ENCODE measurements at places on chromosomes 16 and 17.
A peak's percentile ranks its signal among the peaks of the same experiment; 100 is the strongest.

DNA sequence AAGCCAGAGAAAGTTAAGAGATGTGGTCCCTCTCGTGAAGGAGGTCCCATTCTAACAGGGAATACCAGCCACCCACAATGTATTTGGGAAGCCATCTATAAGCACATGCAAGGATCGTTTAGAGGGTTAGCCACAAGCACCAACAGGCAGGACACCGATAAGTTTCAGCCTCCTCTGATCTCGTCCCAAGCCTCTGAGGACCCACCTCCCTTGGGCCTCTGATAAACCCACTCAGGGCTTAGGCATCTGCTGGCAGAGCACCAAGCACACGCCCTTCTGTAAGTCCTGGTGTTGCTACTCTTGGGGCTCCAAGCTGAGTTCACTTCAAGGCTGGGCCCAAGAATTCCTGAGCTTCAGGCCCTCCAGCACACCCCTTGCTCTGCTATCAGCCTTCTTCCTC is 5.4 kb upstream of the PNPO start:
- DNase-seq, result no peak

DNA sequence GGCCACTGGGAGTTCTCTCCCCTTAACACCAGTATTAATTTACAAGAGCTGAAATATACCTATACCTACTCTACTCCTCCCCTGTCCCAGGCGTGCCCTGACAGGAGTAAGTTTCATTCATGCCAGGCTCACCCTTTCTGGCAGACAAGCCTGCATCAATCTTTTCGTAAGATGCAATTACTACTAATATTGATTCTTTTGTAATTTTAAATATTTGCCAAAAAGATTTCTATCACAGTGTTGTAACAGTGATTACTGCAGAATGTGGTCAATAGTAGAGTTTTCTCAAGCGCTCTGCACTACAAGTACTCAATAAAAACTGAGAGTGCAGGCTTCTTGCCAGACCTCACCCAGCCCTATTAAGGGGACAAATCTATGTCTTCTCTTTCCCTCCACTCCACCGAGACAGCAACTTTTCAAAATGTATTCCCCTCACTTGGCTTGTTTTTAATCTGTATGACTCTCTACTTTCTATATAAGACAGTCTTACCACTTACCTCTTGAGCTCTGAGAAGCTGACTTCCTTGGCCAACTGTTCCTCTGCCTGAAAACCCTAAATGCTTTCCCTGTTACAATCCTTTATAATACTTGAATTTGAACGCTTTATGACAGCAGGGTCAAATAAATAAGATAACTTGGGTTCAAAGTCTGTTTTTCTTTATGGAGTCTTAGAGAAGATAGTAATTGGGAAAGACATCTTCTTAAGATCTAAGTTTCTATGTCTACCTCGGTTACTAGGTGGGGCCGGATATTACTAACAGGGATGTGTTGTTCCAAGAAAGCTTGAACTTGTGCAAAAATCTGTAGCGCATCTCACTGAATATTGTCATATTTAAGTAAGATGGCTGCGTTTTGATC is at the start of gene TMIGD1:
Gene TMIGD1, minus strand, starts transcription at position 555 of the 858 bp plus-strand sequence. CDS start 1,924 bp downstream, outside the sequence.
- no peak for DNase-seq

GRCh38 chr16:86540894-86541293 is 14.1 kb downstream of the MTHFSD start:
- no peak for DNase-seq

- no peak for DNase-seq
Measured at GRCh38 chr16:14334366-14335080, 263.4 kb downstream of the MRTFB start.

DNA sequence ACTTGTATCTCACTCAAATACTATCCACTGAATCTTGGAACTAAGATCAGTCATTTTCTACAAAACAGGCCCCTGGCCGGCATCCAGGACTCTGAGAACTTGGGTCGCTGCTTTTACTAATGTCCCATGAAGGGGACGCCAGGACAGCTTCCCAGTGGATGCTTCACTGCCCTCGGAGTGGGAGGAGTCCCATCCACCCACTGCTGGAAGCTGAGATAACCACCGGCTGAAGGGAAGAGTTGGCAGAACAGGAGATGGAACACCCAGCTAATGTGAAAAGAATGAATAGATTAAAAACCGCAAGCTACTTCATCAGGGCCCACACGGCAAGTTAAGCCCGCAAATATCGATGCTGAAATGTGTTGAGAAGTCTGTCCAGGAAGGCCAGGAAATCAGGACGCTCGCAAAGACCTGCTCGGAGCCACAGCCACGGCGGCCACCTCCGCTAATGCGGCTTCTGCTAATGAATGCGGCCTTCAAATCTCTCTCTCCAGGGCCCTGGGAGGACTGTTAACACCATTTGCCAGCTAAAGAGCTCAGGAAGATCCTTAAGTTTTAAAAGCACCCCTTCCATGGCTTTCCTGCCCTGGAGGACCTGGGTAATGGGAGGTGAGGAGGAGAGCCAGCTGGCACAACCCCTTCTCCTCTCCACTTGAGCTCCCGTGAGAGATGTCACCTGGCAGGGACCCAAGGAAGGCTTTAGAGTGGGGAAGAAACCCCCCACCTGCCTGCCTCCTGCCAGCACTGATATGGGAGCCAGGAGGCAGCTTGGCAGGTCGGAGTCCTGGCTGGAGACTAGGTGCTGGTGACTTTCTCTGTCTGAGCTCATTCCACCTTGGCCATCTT is 226.6 kb upstream of the RPL38 start:
- DNase-seq, result no peak

GRCh38 chr17:49894761-49895160 is 46.9 kb upstream of the TAC4 start:
- DNase-seq, result no peak

DNA sequence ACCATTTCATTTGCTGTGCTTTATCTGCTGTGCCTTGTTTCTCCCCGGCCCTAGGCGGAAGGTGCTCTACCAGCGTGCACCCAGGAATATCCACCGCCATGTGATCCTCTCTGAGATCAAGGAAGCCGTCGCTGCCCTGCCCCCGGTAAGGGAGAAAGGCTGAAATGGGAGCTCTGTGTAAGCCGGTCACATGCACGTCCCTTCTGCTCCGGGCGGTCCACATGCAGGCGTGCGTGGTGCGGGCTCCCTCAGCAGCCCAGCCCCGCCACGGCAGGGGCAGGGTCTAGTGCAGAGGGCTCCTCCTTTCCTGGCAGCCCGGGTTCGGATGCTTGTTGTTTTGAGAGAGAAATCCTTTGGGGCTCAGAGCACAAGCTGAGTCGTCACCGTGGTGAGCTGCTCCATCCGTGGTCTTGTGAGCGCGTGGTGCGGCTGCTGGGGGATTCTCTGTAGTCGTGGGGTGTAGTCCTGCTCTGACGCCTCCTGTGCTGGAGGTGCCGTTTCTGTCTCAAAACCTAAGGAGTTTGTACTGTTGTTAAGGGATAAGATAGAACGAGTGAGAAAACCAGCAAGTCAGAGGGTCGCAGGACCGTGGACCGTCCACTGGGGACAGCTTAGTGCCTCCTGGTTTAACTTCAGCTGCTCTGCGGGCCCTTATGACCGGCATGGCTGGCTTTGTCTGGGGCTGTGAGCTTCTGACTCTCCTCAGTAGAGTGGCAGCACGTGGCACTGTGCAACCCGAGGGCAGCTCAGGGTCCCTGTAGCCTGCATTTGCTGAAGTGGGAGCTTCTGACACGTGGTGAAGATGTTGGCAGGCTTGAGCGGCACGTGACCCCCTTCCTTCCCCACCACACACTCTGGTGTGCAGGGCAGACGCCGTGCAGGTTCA is 12.3 kb upstream of the MC1R start:
- DNase-seq, result no peak

DNA sequence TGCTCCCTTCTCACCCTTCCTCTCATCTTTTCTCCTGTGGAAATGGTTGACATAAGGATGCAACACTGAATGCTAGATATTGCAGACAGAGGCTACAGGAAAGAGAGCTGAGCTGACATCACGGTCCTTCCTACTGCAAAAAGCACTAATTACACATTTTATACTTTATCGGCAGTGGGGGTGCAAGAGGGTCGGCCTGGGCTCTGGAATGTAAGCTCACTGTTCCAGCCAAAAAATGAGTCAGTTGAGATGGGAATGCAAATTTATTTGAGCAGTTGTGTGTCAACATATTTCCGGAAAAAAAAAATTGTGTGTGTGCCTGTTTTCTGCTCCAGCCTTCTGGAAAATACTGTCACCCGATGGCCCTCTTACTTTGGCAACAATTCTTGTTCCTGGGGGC is 14.1 kb upstream of the MRTFB start:
- DNase-seq, result no peak

DNA sequence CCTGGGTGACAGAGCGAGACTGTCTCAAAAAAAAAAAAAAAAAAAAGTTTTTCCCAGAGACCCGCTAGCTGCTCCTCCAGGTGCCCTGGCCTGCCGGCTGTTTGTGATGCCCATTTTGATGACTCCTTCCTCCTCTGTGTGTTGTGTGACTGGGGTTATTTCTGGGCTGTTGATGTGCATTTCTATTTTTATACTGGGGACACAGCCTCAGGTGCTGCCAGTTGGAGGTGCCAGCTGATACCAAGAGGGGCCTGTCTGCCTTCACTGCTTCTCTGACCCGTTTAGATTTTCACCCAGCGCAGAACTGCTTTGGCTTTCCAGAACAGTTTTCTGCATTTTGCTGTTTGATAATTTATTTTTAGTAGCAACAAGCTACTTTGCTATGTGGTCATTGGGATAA is 6.7 kb downstream of the PLA2G15 start:
- no peak for DNase-seq

GRCh38 chr17:4666296-4666695 is 24.8 kb upstream of the ALOX15 start:
- no peak for DNase-seq

- DNase-seq, result peak; percentile 86
Measured at GRCh38 chr17:68172461-68172954, 75.3 kb upstream of the AMZ2 start.

Data from stimulated activated CD8-positive, alpha-beta memory T cell treated with anti-CD3 and anti-CD28 coated beads, Interleukin-4, amount 100 ng/mL, for 48 hours (primary cell).